Suppressor macrophage treated with lipopolysaccharide for 1 hour (primary cell): ENCODE measurements at places on chromosomes 3 and 15.

- DNase-seq = no peak
Observed at GRCh38 chr3:36192901-36193300, 187.4 kb upstream of the STAC start.

GRCh38 chr3:101261506-101261905, 58.9 kb downstream of the IMPG2 start:
- DNase-seq = no peak

DNA sequence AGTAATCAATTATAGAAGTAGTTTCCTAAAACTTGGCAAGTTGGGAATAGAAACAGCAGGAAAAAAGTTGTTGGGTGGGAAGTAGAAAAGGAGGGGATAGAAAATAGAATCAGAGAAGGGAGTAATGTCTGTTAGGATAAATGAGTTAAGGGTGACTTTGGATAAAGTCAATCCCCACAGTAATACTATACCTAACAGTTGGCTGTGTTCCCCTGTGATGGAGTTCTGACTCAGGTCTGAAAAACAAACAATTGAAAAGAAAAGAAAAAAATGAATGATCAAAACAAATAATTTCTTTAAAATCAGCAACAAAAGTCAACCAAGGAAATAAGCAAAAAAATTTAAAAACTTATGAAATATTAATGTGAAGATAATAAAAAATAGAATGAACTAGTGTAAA, 50.3 kb downstream of the EMC4 start:
- no peak for DNase-seq

DNA sequence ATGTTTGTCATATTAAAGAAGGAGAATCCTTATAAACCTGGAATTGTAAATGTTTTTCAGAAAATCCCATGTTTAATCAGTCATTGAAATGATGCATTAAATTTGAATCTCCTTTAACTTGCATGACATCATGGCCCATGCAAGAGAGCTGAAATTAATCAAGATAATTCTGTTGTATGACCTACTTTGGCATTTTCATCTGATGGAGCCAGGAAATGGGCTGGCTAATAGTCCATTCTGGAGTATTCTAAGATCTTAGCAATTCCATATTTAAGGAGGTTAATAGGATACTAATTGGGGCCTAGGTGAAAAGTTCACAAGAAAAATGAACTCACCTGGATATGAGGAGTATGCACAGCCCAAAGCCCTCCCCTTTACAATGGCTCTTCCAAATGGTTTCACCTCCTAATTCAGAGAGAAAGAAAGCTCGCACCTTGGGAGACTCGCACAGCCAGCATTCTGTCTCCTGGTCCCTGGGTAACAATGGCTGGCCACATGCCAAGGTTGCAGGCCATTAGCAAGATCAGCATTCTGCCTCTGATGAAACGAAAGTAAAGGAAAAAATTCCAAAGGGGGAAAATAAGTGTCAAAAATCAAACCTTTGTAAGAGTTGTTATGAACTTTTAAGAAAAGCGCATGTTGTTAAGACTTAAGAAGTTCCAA, 786.4 kb downstream of the MCTP2 start:
- no peak for DNase-seq

DNA sequence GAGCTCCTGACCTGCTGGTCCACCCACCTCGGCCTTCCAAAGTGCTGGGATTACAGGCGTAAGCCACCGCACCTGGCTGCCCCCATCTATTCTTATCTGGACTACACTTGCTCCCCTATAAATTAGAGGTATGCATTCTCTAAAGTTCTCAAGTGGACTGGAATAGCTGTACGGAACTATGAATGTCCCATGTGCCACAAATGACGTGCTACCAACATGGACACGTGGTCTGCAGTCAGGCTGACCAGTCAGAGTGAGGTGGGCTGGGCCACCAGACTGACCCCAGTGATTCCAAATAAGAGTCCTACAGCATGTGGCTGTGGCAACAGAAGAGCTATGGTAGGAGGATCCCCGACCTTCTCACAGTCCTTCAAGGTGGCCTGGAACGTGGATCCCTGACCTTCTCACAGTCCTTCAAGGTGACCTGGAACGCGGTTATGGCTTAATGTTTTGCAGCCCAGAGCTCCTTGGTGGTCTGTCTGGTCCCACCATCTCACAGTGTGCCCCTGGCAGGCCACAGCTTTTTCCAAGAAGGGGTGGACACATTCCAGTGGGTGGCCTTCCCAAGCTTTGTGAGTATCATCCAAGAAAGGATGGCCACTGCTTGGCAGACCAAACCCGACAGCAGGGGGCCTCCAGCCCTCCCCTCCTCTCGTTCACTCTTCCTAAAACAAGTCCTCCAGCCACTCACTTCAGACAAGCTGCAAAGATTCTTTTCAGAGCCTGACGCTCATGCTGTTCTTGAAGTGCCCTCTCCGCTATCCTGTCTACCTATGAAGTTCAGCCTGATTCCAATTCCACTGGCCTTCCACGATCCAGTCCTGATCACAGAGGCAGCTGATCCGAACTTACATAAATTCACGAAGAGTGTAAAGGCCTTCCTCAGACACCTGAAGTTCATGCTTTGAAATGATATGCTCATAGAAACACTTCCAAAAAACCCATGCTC, 4.4 kb downstream of the ADAMTS17 start:
- no peak for DNase-seq

DNA sequence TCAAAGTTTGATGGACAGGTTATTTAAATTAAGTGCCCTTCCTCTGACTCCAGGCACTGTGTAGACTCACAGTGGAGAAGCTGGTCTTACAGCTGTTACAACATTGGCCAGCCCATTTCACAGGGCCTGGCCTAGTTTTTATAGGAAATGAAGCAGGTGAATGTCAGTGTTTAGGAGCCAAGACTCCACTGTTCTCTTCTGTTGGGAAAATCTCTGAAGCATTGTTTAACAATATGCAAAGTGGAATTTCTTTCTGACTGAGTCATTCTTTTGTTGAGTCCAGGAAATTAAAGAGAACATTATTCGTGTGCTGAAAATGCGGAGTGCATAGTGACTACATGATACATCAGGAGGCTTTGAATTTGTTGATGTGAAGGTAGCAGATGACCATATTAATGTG, 64.7 kb downstream of the ARRDC4 start:
- DNase-seq = no peak

DNA sequence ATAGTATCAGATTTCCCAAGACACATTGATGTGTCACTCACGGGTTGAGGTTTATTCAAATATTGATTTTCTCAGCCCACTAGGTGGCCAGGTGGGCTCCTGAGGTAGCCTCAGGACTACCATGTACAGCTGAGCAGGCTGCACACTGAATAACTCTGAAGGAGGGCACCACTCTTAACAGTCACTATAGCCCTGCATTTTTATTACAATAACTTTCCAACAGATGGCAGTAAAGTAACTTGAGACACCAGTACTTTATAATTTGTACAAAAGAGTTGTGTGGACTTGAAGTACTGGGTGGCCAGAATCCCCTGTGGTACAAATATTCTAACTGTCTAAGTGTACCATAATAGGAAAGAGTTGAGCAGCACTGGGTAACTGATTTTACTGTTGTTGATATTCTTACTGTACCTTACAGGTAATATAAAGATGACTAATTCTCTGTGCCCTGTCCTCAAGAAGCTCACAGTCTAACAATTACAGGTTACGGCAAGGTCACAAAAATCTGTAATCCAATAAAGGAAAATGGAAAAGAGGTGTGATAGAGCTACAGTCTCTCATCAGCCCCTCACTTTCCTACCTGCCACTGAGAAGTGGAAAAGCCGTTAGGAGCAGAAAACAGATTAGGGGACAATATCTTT, 76.0 kb downstream of the ETFA start:
- peak; percentile 61 for DNase-seq

GRCh38 chr3:160948273-160948672, 156.9 kb downstream of the B3GALNT1 start:
- no peak for DNase-seq

DNA sequence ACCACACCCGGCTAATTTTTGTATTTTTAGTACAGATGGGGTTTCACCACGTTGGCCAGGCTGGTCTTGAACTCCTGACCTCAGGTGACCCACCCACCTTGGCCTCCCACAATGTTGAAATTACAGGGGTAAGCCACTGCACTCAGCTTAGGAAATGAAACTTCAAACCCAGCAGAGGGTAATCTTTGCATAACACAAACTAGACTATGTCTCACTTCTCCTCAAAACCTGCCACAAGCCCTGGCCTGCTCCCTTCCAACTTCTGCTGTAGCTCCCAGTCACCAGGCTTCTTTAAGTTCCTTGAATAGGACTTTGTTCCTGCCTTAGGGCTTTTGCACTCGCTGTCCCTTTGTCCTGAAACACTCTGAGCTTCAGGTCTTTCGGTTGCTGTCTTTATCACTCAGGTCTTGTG, 39.2 kb upstream of the SEMA4B start:
- peak; percentile 75 for DNase-seq

GRCh38 chr3:9903238-9903624, 583 bp downstream of the IL17RE start:
- DNase-seq = peak; percentile 67

DNA sequence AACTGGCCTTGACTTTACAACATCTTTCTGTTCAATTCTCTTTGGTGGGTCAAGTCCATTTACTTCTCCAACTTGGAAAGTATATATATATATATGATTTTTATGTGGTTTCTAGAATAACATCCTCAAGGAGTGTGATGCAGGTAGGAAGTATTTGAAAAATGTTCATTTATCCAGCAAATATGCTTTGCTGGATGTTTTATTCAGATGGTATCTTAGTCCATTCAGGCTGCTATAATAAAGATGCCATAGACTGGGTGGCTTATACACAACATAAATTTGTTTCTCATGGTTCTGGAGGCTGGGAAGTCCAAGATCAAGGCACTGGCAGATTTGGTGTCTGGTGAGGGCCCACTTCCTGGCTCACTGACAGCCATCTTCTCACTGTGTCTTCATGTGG, 168.7 kb upstream of the RASGRP1 start:
- no peak for DNase-seq

DNA sequence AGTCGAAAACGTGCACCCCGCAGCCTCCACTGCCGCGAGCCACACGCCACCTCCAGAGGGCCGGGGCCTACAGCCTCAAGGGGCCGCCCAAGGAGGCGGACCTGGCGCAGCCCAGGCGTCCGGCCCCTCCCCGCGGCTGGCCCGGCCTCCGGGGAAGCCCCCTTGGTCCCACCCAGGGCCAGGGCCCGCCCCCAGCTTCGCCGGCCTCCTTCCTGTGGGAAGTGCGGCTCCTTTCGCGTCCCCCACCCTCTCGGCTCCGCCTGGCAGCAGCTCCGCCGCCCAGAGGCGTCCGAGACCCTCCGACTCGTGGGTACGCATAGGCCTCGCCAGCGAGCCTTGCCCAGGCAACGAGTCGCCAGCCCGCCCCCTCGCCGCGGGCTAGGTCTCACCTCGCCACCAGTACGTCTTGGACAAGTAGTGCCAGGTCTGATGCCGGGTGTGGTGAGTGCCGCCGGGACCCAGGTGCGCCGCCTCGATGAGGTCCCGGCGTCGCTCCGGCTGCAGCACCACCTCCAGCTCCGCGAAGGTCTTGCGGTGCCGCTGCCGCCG, 642 bp downstream of the ZBTB11 start:
- DNase-seq = peak; percentile 99

DNA sequence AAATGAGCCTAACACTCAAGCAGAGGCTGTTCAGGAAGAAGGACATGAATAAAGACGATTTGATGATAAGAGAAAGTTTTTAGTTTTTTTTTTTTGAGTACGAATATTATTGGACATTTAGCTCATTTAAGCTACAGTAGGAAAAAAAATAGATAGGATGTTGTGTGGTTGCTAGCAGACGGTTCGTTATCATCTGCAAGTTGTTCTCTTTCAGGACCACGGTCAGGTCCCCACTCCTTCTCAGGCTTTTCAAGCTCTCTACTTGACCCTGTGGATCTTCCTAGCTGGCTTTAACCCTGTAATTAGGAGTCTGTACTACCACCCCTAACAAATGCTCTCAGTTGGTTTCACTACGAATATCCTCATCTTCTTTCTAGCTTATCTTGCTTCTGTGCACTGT, 1.1 kb downstream of the KCNH8 start:
- DNase-seq = peak; percentile 65

DNA sequence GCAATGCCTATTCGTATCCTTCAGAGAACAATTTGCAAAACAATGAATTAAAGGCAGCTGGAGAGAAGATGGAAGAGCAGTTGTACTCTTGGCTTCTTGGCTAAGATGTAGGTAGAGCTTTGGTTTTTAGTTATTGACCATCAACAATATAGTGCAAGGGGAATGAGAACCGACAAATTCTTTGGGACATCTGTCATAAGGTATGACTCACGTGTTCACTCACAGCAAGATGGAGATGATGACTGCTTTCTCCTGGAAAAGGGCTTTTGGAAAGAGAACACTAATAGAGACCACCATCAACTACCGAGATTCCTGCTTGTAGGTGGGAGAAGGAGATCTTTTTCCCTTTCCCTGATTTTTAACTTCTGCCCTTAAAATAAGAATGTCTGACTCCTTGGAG, 234.9 kb downstream of the NTRK3 start:
- DNase-seq = no peak

- DNase-seq = no peak
Observed at GRCh38 chr3:56477646-56478045, 9.4 kb upstream of the ERC2 start.

DNA sequence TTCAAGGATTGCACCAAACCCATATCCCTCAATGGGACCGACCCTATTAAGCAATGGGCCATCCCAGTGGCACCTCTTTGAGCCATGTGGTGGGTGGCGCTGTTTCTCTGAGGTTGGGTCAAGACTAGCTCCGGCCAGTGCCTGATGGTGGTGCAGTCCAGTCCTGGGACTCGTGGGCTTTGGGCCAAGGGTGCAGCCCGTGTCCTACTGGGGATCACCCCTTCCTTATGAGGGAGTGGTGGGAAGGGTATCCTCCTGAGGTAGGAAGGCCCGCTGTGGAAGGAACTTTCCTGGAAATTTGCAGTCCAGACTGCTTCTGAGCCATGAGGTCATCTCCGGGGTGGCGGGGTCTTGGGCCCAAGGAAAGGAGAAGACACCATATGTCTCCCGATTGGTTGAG, 231.6 kb downstream of the SNRPN start:
- DNase-seq = no peak

- no peak for DNase-seq
Observed at GRCh38 chr3:59418836-59419235, 369.0 kb upstream of the CFAP20DC start.

DNA sequence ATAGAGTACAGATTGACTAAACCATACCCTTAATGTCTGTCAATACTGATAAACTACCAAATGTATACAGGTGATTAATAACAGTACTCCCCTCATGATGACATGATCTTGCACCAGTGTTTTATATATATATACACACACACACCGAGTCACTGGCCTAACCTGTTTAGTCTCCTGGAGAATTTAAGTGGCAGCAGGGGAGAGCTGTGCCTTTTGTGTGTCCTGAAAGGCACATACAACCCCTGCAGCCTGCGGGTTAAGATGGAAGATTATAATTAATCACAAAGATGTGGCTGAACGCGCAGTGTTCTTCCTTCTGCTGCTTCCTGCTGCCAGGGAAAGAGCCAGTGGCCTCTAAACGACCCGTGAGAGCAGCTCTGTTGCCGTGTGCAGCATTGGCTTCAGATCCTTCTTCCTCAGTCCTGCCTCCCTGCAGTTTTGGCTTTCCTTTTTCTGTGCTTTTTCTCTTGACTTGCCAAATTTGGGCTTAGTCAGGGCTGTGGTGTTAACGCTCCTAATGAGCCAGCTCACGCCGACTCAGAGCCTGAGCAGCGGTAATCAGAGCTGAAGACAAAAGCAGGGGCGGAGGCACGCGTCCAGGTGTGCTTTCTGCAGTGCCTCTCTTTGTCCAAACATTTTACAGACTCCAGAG, 42.5 kb upstream of the UBE3A start:
- no peak for DNase-seq
